Tibial artery (tissue), 4 donors: ENCODE measurements at places on chromosomes 6 and 20.
A peak's percentile ranks its signal among the peaks of the same experiment; 100 is the strongest.

DNA sequence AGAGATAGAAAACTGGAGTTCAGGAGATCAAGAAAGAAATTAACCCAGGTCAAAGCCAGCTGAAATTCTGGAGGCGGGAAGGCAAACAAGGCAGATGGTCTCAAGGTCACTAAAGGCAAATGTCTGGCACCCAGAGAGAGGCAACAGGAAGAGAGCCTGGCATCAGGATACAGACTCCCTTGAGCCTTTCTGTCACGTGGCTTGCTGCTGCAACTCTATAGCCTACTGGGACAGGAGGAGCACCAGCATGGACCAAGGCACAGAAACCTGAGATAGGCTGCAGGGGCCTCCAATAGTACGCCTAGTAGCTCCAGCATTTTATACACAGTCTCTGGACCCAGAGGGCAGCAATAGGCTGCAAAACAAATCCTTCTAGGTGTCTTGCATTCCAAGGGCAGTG lies 75.1 kb downstream of the SEL1L2 start:
- H3K4me1 ChIP-seq: peaks cover 7% of the 10 kb centered on the region
- peak overlapping the region; percentile 46 for H3K27ac ChIP-seq
- DNase-seq: no peak

DNA sequence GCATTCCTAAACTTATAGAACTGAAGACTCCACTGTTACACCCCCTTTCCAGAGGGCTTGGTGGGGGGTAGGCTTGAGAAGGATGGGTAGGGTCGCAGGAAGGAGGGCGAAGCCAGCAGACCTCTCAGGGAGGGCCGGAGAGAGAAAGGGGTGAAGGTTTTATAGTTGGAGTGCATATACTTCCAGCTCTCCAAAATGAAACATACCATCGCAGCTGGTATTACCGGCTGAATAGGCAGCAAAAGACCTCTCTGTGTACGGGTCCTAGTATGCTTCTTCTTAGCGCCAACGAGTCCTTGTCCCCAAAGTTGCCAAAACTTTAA lies 1.0 kb upstream of the VGLL2 start:
- no peak for DNase-seq
- no peaks in the 10 kb centered on the region for H3K36me3 ChIP-seq
- peak overlapping the region; percentile 54 for H3K4me3 ChIP-seq
- H3K4me1 ChIP-seq: no peaks in the 10 kb centered on the region

DNA sequence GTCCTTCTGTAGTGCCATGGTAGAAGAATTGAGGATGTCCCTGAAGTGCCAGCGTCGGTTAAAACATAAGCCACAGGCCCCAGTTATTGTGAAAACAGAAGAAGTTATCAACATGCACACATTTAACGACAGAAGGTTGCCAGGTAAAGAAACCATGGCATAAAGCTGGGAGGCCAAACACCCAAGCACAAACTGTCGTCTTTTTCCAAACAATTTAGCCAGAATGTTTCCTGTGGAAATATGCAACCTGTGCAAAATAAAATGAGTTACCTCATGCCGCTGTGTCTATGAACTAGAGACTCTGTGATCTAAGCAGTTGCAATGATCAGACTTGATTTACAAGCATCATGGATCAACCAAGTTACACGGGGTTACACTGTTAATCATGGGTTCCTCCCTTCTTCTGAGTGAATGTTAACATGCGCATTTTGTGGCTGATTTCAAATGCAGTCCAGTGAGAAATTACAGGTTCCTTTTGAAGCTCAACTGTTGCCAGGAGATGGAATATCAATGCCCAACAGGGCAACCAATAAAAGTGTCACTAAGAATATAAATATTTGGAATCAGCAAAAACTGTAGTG lies 674.9 kb downstream of the GRIK2 start:
- no peak for DNase-seq
- H3K4me1 ChIP-seq: no peaks in the 10 kb centered on the region
- H3K36me3 ChIP-seq: no peaks in the 10 kb centered on the region
- H3K27ac ChIP-seq: no peak overlapping the region
- H3K27me3 ChIP-seq: no peaks in the 10 kb centered on the region

GRCh38 chr20:58616411-58616810 lies 34.7 kb upstream of the STX16 start:
- H3K27me3 ChIP-seq: no peaks in the 10 kb centered on the region
- no peaks in the 10 kb centered on the region for H3K36me3 ChIP-seq
- no peak overlapping the region for H3K27ac ChIP-seq
- peaks cover 20% of the 10 kb centered on the region for H3K4me1 ChIP-seq
- DNase-seq: no peak
- no peak overlapping the region for H3K4me3 ChIP-seq

GRCh38 chr20:53621482-53622246 lies 28.0 kb upstream of the ZNF217 start:
- H3K4me1 ChIP-seq: no peaks in the 10 kb centered on the region
- H3K27me3 ChIP-seq: no peaks in the 10 kb centered on the region
- peak; percentile 77 for DNase-seq
- peak overlapping the region; percentile 87 for H3K27ac ChIP-seq

GRCh38 chr20:57653910-57654309 lies 33.7 kb upstream of the ZBP1 start:
- peaks cover 11% of the 10 kb centered on the region for H3K4me1 ChIP-seq
- peaks cover 55% of the 10 kb centered on the region for H3K36me3 ChIP-seq
- DNase-seq: no peak
- H3K27ac ChIP-seq: no peak overlapping the region
- H3K4me3 ChIP-seq: no peak overlapping the region

DNA sequence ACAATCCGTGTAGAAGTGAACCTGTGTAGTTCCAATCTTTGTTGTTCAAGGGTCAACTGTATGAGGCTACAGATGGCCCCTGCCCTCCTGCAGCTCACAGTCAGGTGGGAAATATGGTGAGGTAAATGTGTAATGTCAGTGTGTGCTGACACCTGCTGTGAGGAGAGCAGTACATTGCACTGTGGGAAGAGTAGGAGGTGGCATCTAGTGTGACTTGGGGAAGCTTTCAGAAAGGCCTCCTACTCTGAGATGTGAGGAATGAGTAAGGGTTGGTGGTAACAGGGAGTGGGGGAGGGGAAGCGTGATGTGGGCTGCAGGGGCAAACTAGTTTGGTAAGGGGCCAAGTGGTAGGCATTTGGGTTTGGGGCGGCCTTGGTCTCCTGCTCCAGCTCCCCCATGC lies 188.8 kb downstream of the FARS2 start:
- no peak overlapping the region for H3K27ac ChIP-seq
- H3K27me3 ChIP-seq: no peaks in the 10 kb centered on the region
- no peak for DNase-seq
- H3K36me3 ChIP-seq: no peaks in the 10 kb centered on the region

DNA sequence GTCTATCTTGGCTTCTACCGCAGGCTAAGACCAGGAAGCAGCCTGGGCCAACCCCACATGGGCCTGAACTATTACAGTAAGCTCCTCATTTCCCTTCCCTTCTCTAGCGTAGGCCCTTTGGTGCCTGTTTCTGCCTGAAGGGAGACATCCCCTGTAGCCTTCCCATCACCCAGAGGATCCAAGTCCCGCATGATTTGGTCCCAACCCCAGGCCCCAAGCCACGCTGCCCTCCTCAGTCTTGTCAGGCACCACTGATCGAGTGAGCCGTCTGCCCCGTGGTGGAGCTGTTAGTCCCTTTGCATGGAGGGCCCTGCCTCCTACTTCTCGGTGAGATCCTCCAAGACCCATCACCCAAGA lies 46.4 kb downstream of the EBF4 start:
- no peak overlapping the region for H3K4me3 ChIP-seq
- no peaks in the 10 kb centered on the region for H3K36me3 ChIP-seq
- no peaks in the 10 kb centered on the region for H3K27me3 ChIP-seq
- no peak overlapping the region for H3K27ac ChIP-seq
- no peak for DNase-seq
- H3K4me1 ChIP-seq: no peaks in the 10 kb centered on the region

GRCh38 chr6:71733970-71734899 lies 152.1 kb upstream of the RIMS1 start:
- no peak for DNase-seq
- H3K4me3 ChIP-seq: no peak overlapping the region
- H3K36me3 ChIP-seq: no peaks in the 10 kb centered on the region
- no peaks in the 10 kb centered on the region for H3K27me3 ChIP-seq
- H3K4me1 ChIP-seq: no peaks in the 10 kb centered on the region

GRCh38 chr6:15399641-15400470 lies 154.0 kb downstream of the JARID2 start:
- H3K27ac ChIP-seq: no peak overlapping the region
- peak; percentile 81 for DNase-seq
- H3K27me3 ChIP-seq: no peaks in the 10 kb centered on the region
- peak overlapping the region; percentile 38 for H3K4me3 ChIP-seq
- peaks cover 28% of the 10 kb centered on the region for H3K4me1 ChIP-seq

- H3K27me3 ChIP-seq: no peaks in the 10 kb centered on the region
- H3K4me1 ChIP-seq: no peaks in the 10 kb centered on the region
- no peaks in the 10 kb centered on the region for H3K36me3 ChIP-seq
- H3K4me3 ChIP-seq: no peak overlapping the region
- DNase-seq: no peak
Measured at GRCh38 chr6:20687494-20687893, 153.2 kb downstream of the CDKAL1 start.

- H3K36me3 ChIP-seq: peaks cover 92% of the 10 kb centered on the region
- no peak overlapping the region for H3K27ac ChIP-seq
- H3K4me1 ChIP-seq: no peaks in the 10 kb centered on the region
- DNase-seq: peak; percentile 59
Measured at GRCh38 chr20:17624070-17624469, 54.2 kb downstream of the DSTN start.

GRCh38 chr6:99521633-99522151 lies 6.5 kb upstream of the USP45 start:
- DNase-seq: peak; percentile 35
- H3K27ac ChIP-seq: peak overlapping the region; percentile 94
- H3K4me1 ChIP-seq: no peaks in the 10 kb centered on the region
- no peaks in the 10 kb centered on the region for H3K27me3 ChIP-seq
- no peaks in the 10 kb centered on the region for H3K36me3 ChIP-seq
- peak overlapping the region; percentile 76 for H3K4me3 ChIP-seq

GRCh38 chr6:116217069-116217468 lies 36.8 kb downstream of the TSPYL4 start:
- H3K27ac ChIP-seq: peak overlapping the region; percentile 1
- DNase-seq: no peak
- no peak overlapping the region for H3K4me3 ChIP-seq
- H3K4me1 ChIP-seq: no peaks in the 10 kb centered on the region

GRCh38 chr20:51697096-51697826 lies 70.9 kb downstream of the ATP9A start:
- H3K27me3 ChIP-seq: no peaks in the 10 kb centered on the region
- H3K27ac ChIP-seq: no peak overlapping the region
- no peak overlapping the region for H3K4me3 ChIP-seq
- peaks cover 6% of the 10 kb centered on the region for H3K36me3 ChIP-seq
- DNase-seq: no peak
- H3K4me1 ChIP-seq: peaks cover 18% of the 10 kb centered on the region

GRCh38 chr6:110364364-110365105 lies 6.4 kb upstream of the METTL24 start:
- H3K4me3 ChIP-seq: no peak overlapping the region
- peaks cover 10% of the 10 kb centered on the region for H3K4me1 ChIP-seq
- H3K27ac ChIP-seq: peak overlapping the region; percentile 50
- DNase-seq: no peak
- H3K27me3 ChIP-seq: no peaks in the 10 kb centered on the region
- no peaks in the 10 kb centered on the region for H3K36me3 ChIP-seq

- H3K36me3 ChIP-seq: no peaks in the 10 kb centered on the region
- H3K27me3 ChIP-seq: no peaks in the 10 kb centered on the region
Measured at GRCh38 chr20:10992731-10993130, 318.9 kb upstream of the JAG1 start.

DNA sequence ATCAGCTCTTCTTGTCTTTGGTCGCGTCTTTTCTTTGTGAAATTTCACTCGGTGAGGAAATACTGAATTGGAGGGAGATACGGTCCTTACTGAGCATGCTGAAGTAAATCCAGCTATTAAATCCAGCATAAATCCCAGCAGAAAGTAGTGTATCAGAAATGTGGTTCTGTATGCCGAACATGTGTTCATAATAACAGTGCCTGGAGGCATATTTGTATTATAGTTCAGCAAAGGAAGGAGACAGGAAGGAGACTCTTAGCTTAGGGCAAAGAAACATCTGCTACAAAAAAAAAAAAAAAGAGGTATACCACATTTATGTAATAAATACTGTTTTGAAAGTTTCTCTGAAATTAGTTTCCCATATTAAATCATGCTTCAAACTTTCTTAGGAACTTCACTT lies 211.8 kb downstream of the PLCB4 start:
- no peaks in the 10 kb centered on the region for H3K27me3 ChIP-seq
- H3K36me3 ChIP-seq: no peaks in the 10 kb centered on the region
- no peak overlapping the region for H3K27ac ChIP-seq
- DNase-seq: no peak
- no peak overlapping the region for H3K4me3 ChIP-seq

DNA sequence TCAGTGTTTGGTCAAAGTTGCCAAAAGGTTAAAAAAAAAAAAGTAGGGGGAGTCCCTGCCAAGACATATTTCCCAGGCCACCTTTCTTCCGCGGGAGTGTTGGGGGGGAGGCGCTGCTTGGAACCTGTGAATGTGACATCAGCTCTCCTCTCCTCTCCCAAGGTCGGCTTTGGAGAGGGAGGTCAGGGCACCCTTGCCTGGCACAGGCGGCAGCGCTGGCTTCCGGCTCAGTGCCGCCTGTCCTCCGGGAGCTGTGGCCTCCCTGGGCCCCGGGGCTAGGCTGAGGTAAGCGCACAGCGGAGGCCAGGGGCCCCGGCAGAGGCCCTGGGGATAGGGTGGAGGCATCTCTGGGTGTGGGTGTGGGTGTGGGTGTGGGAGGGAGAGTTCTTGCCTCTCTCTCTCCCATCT lies 1.9 kb upstream of the EDN1 start:
- no peak overlapping the region for H3K4me3 ChIP-seq
- H3K4me1 ChIP-seq: no peaks in the 10 kb centered on the region
- H3K36me3 ChIP-seq: no peaks in the 10 kb centered on the region

GRCh38 chr20:52405417-52405816 lies 213.8 kb upstream of the ZFP64 start:
- H3K4me1 ChIP-seq: no peaks in the 10 kb centered on the region
- H3K27me3 ChIP-seq: no peaks in the 10 kb centered on the region
- no peak overlapping the region for H3K27ac ChIP-seq
- no peak for DNase-seq

DNA sequence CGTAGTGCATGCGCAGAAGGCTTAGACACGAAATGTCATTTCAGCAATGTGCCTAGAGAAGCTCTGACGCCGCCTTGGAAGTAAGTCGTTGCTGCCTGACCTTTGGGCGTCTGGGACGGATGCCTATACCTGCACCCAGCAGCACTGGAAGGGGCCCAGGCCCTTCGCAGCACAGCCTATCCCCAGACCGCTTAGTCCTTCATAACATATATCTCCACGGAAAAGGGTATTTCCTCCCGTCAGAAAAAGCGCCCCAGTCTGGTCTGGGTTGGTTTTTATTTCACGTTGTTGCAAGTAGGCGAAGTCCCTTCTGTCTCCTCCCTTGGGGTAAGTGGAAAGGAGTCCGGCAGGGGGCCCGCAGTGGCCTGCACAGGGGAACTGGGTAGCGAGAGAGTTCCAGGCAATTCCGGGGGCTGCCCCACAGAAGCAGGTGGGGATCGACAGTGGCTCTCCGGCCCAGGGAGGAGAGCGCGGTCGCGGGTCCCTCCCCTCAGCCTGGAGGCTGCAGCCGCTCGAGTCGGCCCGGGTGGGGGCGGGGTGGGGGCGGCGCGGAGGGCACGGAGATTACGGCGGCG lies 559 bp upstream of the EYA4 start:
- no peak for DNase-seq
- no peaks in the 10 kb centered on the region for H3K36me3 ChIP-seq
- H3K27me3 ChIP-seq: peaks cover 30% of the 10 kb centered on the region
- peak overlapping the region; percentile 48 for H3K4me3 ChIP-seq
- H3K4me1 ChIP-seq: peaks cover 14% of the 10 kb centered on the region
